Panc1 (cell line): ENCODE measurements at places on chromosomes 11 and 22. TPM values are rescaled to one million over a fixed set of nuclear protein-coding genes. Genes with fewer than 3 reads are reported as not detected.

DNA sequence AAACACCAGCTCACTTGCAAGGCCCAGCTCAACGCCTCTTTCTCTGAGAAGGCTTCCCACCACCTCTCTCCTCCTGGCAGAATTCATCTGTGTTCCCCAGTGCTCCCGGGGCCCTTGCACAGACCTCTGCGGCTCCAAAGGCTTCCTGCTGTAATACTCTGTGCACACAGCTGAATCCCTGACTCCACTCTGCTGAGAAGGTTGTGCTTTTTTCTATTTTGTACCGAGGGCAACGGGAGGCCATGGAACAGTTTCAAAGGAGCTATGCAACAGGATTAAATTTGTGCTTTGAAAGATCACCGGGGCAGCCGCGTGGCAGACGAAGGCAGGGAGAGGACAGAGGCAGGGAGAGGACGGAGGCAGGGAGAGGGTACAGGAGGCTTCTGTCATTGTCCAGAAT is 49.2 kb upstream of the SYT7 start:
- DNase-seq = no peak

DNA sequence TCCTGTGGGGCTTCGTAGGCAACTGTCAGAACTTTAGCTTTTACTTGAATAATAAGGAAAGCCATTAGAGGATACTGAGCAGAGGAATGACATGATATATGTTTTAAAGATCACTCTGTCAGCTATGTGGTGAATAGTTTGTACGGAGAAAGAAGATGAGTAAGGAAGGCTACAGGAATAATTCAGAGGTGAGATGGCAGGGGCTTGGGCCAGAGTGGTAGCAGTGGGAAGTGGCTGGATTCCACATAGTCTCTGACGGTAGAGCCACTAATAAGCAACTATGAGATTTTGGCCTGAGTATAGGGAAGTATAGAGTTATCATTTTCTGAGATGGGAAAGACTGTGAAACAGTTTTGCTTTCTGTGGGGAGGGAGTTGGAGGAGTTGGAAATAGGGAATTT is 93.9 kb upstream of the MTMR2 start:
- no peak for DNase-seq

- peak; percentile 77 for DNase-seq
These were observed 49.3 kb downstream of the AHNAK start for GRCh38 chr11:62497132-62497801.

GRCh38 chr11:3086114-3086513 is 28.9 kb upstream of the CARS1 start:
- no peak for DNase-seq

GRCh38 chr11:46285173-46285572 is 7.7 kb downstream of the CREB3L1 start:
- DNase-seq = no peak

Gene SPI1
- total RNA-seq = 0.31 TPM

DNA sequence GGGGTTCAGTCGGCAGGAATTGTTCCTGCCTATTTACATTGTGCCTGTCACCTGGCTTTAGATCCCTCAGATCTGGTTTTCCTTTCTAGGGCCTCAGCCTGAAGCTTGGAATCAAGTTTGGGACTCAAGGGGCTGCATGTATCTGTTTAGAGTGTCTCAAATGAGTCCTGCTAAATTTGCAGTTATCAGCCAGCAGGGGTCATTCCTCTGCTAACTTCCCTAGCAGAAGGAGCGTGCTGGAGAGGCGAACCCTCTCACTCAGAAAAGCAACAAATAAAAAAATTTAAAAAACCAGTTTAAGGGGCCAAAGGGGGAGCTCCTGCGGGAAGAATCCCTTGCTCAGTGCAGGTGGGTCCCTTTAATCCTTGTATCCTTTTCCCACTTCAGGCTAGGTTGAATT is 1220.2 kb downstream of the JRKL start:
- no peak for DNase-seq

- DNase-seq = no peak
These were observed 2.6 kb upstream of the UCP3 start for GRCh38 chr11:74011360-74012073.

Gene MMP1
- total RNA-seq = 0.15 TPM

Gene OR5L2
- not detected for total RNA-seq

DNA sequence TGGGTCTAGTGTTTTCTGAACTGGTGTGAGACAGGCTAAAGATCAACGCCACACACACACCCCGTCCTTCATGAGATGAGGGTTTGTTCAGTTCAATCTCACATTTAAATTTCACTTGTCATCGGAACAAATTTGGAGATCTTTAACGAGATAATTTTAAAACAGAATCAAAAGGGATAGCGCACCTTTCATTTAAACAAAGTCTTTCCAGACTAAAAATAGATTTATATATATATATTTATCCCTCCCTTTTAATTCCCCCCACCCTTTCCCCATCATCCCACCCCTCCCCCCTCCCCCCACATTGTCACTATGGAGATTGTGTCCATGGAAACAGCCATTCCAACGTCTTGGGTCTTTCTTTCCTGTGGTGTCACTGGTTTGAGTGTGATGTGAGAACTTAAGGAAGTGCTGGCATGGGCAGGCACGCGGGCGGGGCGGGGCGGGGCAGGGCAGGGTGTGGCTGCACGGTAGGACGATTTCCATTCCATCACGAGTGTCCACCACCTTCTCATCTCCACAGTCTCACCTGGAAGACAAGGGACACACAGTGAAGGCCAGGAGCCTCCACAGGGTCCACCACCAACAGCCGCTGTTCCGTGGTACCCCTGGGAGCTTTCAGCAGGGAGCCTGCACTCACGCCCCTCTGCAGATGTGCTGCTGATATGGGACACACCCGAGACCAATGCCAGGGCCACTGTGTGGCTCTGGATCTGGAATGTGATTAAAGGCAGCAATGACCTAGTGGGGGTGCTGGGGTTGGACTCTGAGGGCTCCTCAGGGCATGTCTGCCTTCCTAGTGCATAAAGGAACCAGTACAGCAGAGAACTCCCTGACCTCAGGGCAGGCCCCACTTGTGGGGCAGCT is 30.5 kb upstream of the CYP2D6 start:
- no peak for DNase-seq

- no peak for DNase-seq
These were observed 17.8 kb downstream of the C11orf71 start for GRCh38 chr11:114382509-114382908.

Gene TSPAN32
- total RNA-seq = not detected

Gene RGL4
- total RNA-seq = not detected

DNA sequence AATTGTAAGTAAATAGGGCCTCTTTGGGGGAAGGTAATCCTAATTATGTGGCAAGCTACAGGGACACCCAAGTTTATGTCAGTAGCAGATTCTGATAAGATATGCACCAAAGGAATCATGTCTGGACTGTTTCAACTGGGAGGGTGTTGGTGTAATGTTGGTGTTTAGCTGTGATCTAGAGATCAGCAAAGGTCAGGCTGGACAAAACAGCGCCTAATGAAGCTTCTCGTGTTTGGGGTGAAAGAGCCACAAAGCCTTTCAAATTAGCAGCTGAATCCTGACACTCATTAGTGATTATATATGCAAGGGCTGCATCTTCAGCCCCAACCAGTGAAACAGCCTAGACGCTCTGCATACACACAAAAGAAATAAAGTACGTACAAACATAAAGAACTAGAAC is 106.3 kb downstream of the MPPED2 start:
- DNase-seq = no peak

GRCh38 chr22:27918341-27919221 is 475 bp downstream of the PITPNB start:
- no peak for DNase-seq

- peak; percentile 2 for DNase-seq
These were observed 59.8 kb downstream of the APOL5 start for GRCh38 chr22:35777335-35777975.

Gene MMP13
- 0.15 TPM for total RNA-seq

DNA sequence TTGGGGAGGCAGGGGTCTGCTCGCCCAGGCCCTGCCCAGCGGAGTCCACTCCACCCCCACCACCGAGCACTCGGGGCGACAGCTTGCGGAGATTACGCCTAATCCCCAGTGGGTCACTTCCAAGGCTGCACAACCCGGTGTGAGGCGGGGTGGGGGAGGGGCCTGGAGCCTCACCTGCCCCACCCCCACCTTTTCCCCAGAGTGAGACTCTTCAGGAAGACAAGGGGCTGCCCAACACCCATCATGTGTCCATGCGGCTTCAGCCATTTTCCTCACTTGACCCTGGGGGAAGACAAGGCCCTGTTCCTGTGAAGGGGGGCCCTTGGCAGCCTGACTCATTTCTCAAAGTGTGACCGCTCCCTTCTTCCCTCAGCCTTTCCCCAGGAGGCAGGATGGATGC is 12.5 kb downstream of the SYNGR1 start:
- DNase-seq = no peak

DNA sequence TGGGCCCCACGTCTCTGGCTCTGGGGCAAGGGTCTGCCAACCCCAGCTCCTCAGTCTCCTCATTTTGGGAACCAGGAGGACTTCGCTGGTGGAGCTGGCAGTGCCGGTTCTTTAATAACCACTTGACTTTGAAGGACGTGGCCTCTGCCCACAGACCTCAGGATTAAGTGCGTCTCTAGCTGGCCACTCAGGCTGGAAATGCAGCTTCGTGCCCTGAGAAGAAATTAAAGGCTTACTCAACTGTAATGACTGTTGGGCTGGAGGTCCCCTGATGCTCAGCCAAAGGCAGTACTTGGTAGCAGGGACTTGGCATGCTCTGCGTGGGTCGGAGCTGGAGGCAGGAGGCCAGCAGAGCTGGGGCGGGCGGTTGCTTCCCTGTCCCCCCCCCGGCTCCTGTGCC is 16.7 kb upstream of the PARVG start:
- DNase-seq = no peak

DNA sequence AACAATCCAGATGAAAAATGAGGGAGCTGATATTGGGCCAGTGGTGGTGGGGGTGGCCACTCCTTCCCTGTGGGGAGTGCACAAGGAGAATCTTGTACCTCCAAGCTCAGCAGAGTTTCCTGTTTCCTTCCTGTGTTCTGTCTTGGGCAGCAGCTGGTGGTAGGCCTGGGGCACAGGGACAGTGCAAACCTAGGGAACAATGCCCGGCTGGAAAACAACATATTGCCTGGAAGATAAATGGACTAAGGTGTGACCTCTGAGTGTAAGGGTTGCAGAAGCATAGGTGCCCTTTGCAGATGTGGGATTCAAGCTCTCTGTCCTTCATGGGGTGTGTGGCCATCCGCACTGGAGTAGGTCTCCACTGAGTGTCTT is 5.8 kb upstream of the JAM3 start:
- no peak for DNase-seq

DNA sequence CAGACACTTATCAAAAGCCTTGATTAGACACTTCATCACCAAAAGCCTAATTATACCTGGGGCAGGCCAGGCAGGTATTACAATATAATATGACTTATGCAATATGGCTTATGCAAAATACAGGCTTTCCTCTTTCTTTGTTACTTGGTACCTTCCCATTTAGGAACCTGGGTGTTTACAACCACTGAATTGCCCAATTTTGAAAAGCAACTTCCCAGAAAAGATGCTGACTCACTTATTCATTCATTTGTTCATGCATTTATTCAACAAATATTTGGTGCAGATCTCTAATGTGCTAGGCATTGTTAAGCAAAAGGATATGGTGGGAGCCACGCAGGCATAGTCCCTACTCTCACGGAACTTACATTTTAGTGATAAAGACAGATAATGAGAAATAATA is 13.6 kb upstream of the JAML start:
- DNase-seq = no peak

Gene ART5
- 12.8 TPM for total RNA-seq

Gene CNGA4
- 0.62 TPM for total RNA-seq

DNA sequence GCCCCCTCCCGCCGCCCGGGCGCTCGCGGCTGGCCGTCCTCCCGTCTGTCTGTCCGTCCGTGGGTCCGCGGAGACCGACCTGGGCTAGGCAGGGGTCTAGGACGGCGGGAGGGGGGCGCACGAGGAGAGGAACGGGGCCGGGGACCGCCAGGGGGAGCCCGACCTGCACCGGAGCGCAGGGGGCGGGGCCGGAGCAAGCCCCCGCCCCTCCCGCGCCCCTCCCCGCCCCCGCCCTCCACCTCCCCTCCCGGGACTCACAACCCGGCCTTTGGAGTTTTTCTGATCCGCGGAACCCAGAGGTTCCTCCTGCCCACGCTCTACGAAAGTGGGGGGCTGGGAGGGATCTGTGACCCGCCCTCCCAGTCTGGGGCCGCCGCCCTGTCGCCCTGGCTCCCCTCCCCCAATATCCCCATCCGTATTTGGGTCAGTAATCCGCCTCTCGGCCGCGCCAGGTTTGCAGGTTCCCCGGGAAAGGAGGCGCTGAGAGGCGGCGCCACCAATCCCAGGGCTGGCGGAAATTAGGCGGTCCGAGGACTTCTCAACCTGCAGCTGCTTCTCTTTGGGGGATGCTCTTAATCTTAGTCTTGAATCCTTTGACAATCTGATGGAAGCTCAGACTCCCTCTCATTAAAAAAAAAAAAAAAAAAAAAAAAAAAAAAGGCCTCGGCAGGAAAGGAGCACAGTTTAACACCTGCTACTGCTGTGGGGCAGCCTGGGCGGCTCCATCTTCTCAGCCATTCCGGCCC is 925 bp upstream of the KCNJ11 start:
- no peak for DNase-seq

Gene SF3B2
- 271 TPM for total RNA-seq

DNA sequence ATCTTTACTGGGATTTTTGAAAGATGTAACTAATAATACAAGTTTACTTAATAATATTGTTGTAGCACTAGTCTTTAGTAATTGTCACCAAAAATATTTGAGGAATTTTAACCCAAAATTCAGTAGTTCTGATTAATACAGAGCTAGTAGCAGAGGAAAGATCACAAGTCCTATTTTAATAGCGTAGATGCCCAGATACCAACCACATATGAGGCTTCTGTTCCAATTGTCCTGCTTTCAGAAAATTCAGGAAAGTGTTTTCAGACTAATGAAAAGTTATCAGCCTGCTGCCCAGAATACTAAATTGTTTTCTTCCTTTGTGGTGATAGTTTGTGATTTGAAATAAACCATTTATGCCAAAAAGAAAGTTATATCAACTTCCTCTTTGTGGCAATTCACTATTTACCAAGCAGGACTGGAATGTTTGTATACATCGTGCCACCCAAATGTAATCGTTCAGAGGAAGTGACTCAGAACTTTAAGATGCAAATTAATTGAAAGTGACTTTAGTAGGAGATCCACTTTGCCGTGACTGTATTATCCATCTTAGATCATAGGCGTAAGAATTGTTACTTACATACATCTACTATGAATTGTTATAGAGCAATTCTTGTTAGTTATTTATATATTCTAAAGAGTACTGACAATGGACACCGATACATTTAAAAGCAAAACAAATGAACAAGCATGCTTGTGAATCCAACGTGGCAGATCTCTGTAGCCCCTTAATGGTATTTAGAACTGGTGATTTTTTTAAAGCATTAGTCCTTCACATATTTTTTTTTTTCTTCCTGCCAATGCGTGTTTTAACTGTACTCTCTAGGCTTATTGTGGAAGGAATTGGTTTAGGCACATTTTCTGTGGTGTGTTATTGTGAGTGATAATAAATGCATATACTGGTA is 231.0 kb downstream of the DDX10 start:
- DNase-seq = peak; percentile 86

Gene MPZL3
- 1.0 TPM for total RNA-seq

Gene PLEKHB1
- 6.6 TPM for total RNA-seq
